ENCODE measurements at places on chromosomes 7 and 10. TPM values are rescaled to one million over a fixed set of nuclear protein-coding genes. Genes with fewer than 3 reads are reported as not detected.

The THAP5 gene
- 5.6 TPM for polyA plus RNA-seq

The LIPM gene
- not detected for polyA plus RNA-seq

The OPN1SW gene
- polyA plus RNA-seq = not detected

The ABCB4 gene
- polyA plus RNA-seq = 0.27 TPM

The NEUROD6 gene
- not detected for polyA plus RNA-seq

The CCDC7 gene
- polyA plus RNA-seq = 1.2 TPM

The HOXA3 gene
- polyA plus RNA-seq = 0.86 TPM

All from adipose tissue (tissue), 3 donors.